ENCODE measurements at places on chromosomes 6 and 20.

- DNase-seq, result no peak
Observed at GRCh38 chr6:165678429-165678828, 15.4 kb upstream of the PDE10A start.

- no peak for DNase-seq
Observed at GRCh38 chr6:144098993-144099392, 3.6 kb upstream of the SF3B5 start.

- DNase-seq, result peak; percentile 28
Observed at GRCh38 chr6:45417436-45417835, 39.7 kb upstream of the SUPT3H start.

GRCh38 chr20:1686151-1686748, 28.7 kb upstream of the SIRPG start:
- DNase-seq, result no peak

DNA sequence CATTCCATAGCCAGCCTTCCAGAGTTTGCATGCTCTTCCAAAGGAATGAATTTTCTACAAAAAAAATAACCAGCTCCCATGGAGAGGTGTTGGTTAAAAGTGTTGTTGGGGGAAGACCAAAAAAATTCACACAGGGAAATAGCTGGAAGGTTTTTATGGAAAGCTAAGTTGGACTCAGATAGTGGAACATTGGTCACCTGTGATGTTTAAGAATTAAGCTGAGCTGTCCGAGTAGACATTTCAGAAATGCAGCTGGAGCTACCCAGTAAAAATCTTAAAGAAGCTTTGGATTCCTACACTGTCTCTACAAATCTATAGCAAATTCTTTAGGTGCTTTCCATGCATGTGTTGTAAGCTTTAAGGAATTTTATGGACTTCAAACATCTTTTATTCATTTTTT, 155.5 kb downstream of the THBS2 start:
- DNase-seq, result no peak

GRCh38 chr6:98343004-98343403, 491.4 kb upstream of the POU3F2 start:
- no peak for DNase-seq

DNA sequence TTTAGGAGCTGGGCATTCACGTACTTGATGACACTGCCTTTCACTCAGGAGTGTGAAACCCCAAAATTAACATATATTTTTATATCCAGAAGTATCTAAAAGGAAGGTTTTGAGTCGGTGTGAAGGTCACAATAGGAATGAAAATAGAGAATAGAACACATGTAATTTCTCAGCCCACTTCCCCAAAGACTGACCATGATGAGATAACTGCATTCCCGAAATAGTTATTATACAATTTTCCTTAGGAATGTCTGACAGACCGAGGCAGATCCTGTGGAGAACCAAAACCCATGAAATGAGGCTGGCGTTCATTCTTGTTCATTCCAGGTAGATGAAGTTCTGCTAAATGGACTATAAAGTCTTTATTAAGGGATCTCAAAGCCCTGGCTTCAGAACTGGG, 10.3 kb downstream of the NSFL1C start:
- no peak for DNase-seq

DNA sequence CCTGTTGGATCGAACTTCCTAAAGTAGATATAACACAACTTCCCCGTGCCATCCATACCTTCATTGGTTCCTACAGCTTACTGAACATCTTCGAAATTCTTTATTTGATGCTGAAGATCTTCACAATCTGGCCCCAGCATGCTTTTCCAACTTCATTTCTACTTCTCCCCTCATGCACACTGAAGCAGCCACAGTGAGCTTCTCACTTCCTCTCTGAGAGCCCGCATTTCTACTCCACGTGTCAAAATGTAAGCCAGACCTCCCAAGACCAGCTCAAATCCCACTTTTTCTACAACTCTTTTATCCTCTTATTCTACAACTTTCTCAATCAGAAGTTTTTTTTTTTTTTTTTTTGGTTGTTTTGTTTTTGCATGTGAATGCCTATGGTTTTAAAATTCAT, 254.7 kb downstream of the GMPR start:
- DNase-seq, result no peak

GRCh38 chr20:588476-588875, 21.6 kb downstream of the TCF15 start:
- DNase-seq, result no peak

GRCh38 chr6:169793408-169793807, 42.0 kb downstream of the ERMARD start:
- no peak for DNase-seq

DNA sequence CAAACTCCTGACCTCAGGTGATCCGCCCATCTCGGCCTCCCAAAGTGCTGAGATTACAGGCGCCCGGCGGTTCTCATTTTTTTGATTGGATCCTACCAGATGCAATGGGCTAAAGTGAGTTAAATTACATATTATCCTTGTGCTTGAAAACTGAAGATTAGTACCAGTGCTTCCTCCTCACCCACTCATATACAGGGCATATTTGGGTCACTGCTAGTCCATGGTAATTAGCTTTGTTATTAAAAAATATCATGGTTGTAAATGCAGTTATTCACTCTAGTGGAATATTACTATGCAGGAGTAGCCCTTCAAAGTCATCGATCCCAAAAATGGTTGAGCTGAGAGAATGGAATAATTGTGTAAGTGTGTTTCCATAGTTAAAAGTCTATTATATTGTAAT, 26.5 kb downstream of the ZNF292 start:
- no peak for DNase-seq

DNA sequence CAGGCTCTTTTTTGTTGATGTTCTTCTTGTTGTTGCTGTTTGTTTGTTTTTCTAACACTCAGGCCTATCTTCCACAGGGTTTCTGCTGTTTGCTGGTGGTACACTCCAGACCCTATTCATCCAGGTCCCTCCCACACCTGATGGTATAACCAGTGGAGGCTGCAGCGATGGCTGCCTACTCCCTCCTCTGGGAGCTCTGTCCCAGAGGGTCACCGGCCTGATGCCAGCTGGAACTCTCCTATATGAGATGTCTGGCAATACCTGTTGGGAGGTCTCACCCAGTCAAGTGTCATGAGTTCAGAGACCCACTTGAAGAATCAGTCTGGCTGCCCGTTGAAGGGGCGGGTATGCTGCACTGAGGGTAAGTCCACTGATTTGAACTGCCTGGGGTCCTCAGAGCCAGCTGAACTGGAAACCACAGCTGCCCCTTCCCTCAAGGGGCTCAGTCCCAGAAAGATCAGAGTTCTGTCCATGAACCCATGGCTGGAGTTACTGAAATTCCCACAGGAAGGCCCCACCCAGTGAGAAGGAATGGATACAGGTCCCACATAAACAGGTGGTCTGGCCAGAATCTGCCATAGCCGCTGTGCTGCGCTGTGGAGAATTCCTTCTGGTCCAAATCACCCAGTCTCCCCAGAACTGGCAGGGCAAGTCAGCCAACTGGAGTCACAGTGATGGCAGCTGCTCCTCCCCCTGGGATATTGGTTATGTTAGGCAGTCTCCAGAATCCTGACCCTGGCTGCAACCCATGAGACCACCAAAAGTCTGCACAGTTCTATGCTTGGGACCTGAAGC, 664.4 kb downstream of the FRK start:
- no peak for DNase-seq

DNA sequence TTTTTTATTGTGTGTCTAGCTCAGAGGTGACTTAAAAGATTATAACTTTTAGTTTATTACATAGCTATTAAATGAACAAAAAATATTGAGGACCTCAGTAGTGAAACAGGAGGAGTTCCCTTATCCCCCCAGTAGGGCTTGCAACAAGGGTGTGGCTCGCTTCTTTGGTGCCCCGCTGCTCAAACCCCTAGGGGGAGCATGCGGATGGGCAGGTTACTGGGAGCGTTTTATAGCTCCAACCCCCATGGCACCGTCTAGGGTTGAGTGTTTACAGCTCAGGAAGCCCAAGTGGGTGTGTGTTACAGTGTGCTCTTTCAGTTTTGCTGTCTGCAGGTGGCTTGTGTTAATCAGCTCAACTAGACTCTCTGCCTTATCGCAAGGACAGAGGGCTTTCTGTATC, 1513.7 kb downstream of the GRIK2 start:
- no peak for DNase-seq

DNA sequence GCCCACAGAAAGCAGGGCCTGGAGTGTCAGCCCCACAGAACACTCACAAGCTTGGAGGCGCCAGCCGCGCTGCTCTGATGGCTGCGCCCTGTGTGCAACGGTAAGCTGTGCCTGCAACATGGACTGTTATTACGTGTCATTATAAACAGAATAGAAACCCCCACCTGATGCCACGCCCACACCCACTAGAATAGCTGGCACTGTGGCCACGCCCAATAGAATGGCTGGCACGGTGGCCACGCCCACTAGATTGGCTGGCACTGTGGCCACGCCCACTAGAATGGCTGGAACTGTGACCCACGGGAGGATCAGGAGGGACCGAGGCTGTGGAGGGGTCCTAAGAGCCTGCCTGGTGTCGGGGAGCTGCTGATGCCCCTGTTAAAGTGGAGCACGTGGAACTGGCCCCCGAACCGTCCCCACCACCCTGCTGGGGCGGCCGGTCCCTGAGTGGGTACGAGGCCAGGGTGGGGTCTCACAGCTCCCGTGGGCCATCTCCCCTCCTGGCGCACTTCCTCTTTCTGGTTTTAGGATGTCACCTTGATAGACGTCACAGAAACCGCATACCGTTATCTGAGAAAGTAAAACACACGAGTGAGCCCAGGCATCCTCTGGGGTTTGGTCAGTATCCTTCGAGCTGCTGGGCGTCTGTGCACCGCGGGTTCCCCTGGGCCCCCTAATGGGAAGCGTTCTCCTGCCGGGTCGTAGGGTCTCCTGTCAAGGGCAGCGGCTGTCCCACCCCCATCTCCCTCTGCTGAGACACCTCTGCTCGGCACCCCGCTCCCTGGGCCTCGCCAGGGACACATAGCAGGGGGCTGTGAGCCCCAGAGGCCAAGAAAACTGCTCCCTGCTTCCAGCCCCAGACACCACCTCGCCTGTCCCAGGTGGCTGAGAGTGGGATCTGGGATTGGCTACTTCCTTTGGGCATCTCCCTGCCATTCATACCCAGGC, 25.4 kb downstream of the SLC17A9 start:
- no peak for DNase-seq

- peak; percentile 71 for DNase-seq
Observed at GRCh38 chr20:325889-326644, 715 bp downstream of the SOX12 start.

GRCh38 chr6:169216830-169217229, 36.8 kb downstream of the THBS2 start:
- DNase-seq, result no peak

DNA sequence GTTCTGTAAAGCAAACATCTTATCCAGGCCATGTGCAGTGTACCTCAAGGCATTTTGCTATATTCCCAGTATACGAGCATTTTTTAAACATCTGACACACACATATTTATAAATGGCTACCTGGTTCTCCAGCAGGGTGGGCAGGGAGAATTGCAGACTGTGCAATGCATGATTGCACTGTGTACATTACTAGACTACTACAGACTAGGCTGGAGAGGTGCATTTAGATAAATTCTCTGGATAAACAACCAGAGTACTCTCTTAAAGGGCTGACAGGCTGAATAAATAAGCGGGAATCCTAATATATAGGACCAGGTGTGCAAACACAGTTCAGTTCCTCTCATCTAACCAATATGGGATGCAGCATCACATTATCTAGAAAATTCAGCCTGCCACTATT, 428.3 kb upstream of the ARID1B start:
- DNase-seq, result no peak

DNA sequence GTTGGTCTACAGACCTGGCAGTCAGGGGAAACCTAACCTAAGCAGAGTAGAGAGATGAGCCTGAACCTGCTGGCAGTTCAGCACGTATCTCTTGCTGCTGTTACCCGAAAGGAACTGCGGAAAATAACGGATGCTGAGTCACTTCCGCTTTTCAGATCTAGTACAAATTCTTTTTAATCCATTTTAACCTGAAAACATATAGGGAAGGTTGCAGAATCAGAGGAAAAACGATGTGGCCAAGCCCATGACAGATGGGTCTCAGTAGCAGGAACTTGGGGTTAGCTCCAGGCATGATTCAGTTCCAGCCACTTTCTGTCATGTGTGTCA, 351.9 kb upstream of the PRND start:
- peak; percentile 3 for DNase-seq

GRCh38 chr6:96157018-96157565, 141.3 kb downstream of the FUT9 start:
- DNase-seq, result no peak

GRCh38 chr6:25449774-25450173, 170.6 kb downstream of the CARMIL1 start:
- no peak for DNase-seq

DNA sequence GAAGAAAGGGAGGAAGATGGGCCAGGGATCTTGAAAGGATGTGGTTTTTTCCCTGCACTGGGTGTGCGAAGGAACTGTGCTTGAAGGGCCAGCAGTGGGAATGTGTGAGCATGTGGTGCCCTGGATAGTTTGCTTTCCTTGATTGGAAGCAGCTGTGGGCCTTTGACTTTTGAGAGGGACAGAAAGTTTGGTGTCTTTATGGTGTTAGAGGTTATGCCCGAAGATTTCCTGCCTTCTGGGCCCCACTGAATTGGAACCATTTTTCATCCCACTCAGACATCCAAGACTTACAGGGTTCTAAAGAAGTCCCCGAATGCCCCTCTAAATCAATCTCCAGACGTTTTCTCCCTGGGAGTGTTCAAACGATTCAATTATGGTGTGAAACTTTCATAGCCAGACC, 23.5 kb upstream of the EDN3 start:
- no peak for DNase-seq

DNA sequence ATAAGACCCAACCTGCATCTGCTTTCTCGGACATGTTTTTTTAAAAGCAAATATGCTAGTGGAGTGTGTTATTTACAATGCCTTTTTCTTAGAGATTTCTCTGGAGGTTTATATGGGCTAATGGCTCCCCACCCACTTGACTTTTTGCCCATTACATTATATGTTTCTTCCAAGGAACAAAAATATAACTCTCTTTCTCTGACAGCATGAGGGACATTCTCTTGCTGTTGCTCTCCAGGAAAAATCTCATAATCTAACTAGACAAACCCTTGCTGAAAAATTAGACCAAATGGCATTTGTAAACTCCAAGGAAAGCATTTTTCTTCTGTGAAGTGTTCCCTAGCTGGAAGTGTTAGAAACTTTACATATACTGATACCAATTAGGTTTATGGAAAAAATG, 213.7 kb downstream of the PRL start:
- DNase-seq, result no peak

Measured in erythroblast (primary cell).